ENCODE measurements at places on chromosomes 2 and 18. TPM values are rescaled to one million over a fixed set of nuclear protein-coding genes. Genes with fewer than 3 reads are reported as not detected.

Gene FBXO11
- total RNA-seq, result 102 TPM

Gene CABYR
- total RNA-seq, result 13.7 TPM

Gene ALPI
- total RNA-seq, result not detected

GRCh38 chr2:157036726-157037125 is 220.8 kb upstream of the GALNT5 start:
- DNase-seq, result no peak
- no peak overlapping the region for H3K4me3 ChIP-seq
- no peaks in the 10 kb centered on the region for H3K36me3 ChIP-seq
- no peaks in the 10 kb centered on the region for H3K4me1 ChIP-seq

DNA sequence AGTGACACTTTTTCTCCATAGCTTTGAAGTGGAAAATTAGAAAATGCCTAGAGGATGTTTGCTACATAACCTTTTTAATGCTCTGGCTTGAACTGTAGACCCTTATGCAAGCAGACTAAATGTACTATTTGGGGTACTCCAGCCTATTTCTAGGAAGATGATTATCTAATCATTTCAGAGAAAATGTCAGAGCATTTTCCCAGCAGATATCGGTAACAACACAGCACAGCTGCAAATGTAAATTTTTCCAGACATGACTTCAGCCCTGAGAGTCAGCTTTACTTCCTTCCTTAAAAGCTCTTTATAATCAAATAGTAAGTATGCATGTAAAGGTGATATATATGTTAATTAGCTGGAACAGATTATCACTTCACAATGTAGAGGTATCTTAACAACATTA is 1647.1 kb downstream of the SUCLG1 start:
- no peak overlapping the region for H3K27ac ChIP-seq
- H3K4me3 ChIP-seq, result no peak overlapping the region
- H3K27me3 ChIP-seq, result no peaks in the 10 kb centered on the region
- H3K36me3 ChIP-seq, result no peaks in the 10 kb centered on the region

DNA sequence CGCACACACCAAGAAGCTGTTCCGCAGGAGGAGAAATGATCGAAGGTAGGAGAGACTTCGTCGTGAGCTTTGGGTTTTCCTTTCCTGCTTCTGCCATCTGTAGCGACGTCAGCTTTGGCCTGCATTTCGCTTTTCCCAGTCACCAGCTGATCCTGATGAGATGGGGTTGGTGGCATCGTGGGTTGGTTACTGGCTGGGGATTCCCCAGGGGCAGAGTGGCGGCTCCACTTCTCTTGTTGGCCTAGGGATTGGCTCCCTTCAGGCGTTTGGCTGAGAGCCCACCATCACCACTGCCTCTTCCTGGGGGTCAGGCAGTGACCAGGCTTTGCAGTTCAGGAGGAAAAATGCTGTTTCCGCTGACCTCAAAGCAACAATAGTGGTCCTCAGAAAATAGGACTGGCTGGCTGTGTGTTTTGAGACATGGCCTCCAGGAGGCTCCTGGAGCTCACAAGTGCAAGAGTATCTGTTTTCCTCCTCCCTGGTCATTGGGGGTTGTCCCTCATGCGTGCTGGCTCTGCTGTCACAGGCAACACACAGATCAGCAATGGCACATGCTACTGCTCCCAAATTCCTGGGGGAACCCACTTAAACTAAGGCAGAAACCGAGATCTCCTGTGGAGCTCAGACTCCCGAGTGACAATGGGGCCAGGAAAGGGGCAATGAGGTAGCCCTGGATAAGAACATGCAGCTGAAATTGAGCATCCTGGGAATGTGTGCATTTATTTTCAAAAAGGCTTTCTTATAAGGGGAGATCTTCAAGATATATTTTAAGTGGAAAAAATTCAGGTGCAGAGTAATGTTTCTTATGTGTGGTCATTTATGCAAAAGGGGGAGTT is 173.0 kb downstream of the CTIF start:
- peak; percentile 42 for DNase-seq
- H3K4me1 ChIP-seq, result peaks cover 28% of the 10 kb centered on the region
- peaks cover 18% of the 10 kb centered on the region for H3K27me3 ChIP-seq
- H3K27ac ChIP-seq, result peak overlapping the region; percentile 62
- H3K36me3 ChIP-seq, result peaks cover 3% of the 10 kb centered on the region
- no peak overlapping the region for H3K4me3 ChIP-seq

GRCh38 chr2:102667072-102667471 is 47.7 kb downstream of the SLC9A2 start:
- H3K36me3 ChIP-seq, result no peaks in the 10 kb centered on the region
- H3K4me3 ChIP-seq, result no peak overlapping the region
- H3K4me1 ChIP-seq, result peaks cover 15% of the 10 kb centered on the region
- no peak for DNase-seq
- peaks cover 4% of the 10 kb centered on the region for H3K27me3 ChIP-seq
- no peak overlapping the region for H3K27ac ChIP-seq

GRCh38 chr2:242098445-242099128 is 229.1 kb downstream of the RTP5 start:
- H3K4me1 ChIP-seq, result no peaks in the 10 kb centered on the region
- no peak overlapping the region for H3K4me3 ChIP-seq
- no peak overlapping the region for H3K27ac ChIP-seq

GRCh38 chr2:223297788-223298187 is 245.8 kb downstream of the KCNE4 start:
- H3K27ac ChIP-seq, result no peak overlapping the region
- no peaks in the 10 kb centered on the region for H3K36me3 ChIP-seq
- H3K27me3 ChIP-seq, result no peaks in the 10 kb centered on the region
- H3K4me1 ChIP-seq, result no peaks in the 10 kb centered on the region
- H3K4me3 ChIP-seq, result no peak overlapping the region
